Head of caudate nucleus (tissue), 42 donors: ENCODE measurements at places on chromosomes 5 and 9.

- DNase-seq = peak; percentile 53
Measured at GRCh38 chr5:115544043-115544435, 536 bp downstream of the FEM1C start.

- peak; percentile 69 for DNase-seq
Measured at GRCh38 chr9:124551472-124552272, 44.5 kb upstream of the NR5A1 start.

GRCh38 chr9:125805057-125805456, 57.9 kb downstream of the PBX3 start:
- no peak for DNase-seq

DNA sequence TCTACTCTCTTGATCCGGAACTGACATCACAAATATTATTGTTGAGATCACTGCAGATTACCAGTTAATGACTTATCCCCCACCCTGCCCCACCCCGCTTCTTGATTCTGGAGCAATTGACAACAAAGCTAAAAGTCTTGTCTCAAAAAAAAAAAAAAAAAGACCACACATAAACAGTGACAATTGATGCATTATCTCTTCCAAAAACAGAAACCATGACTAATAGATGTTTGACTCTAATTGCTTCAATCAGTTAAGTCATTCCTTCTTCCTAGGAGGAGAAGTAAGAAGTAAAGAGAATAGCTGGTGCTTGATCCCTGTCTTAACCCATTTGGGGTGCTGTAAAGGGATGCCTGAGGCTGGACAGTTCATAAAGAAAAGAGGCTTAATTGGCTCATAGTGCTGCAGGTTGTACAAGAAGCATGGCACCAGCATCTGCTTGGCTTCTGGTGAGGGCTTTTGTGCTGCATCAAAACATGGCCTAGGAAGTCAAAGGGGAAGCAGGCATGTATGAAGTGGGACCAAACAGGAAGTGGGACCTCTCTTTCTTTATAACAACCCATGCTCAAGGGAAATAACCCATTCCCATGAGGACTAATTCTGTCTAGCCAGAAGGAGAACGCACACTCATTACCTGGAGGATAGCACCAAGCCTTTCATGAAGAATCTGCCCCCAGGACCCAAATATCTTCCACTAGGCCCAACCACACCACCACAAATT, 158.7 kb downstream of the TMEM167A start:
- DNase-seq = no peak

DNA sequence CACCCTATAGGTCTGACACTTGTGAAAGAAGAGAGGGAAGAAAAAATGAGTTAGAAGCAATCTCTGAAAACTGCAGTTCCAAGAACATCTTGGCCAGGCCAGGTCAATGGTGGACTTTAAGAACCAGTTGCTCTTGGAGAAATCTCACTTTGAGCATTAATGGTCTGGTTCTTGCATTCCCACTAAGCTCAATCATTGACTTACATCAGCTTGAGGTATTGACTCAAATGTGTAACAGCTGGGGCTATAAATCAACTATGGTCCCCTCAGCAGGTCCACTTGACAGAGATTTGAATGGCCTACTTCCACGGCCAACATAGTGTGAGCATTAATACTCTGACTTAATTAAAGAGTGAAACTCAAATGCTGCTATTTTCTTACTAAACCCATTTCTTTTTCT, 357.8 kb upstream of the RGMB start:
- DNase-seq = no peak

DNA sequence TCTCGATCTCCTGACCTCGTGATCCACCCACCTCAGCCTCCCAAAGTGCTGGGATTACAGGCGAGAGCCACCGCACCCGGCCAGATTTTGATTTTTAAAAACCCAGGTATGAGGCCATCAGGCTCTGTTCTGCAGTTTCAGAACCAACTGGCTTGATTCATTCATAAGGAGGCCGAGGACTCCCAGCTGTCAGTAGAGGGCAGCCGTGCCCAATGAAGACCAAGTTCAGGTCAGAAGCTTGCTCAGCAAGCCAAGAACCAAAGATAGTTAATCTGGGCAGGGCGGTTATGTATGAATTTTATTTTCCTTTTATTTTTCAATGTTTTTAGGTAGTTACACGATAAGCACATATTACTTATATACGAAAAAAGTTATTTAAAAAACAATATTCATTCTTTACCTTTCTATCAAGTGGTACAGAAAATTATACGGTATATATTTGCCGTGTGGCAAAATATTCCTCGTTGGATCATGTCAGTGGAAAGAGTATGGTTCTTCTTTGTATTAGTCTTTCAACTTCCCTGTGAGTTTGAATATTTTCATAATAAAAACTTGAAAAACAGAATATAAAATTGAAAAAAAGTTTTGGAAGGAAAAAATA, 18.0 kb downstream of the MGAT1 start:
- DNase-seq = peak; percentile 85

- no peak for DNase-seq
Measured at GRCh38 chr5:97623441-97623840, 440.4 kb upstream of the RIOK2 start.

GRCh38 chr5:171543148-171543815, 123.8 kb downstream of the FGF18 start:
- DNase-seq = no peak
